ENCODE measurements at places on chromosomes 1 and 21.

- peak; percentile 57 for DNase-seq
These were observed 52.2 kb downstream of the TRAF5 start for GRCh38 chr1:211378844-211379243.

GRCh38 chr1:247848346-247848745 lies 6.7 kb upstream of the OR11L1 start:
- no peak for DNase-seq

DNA sequence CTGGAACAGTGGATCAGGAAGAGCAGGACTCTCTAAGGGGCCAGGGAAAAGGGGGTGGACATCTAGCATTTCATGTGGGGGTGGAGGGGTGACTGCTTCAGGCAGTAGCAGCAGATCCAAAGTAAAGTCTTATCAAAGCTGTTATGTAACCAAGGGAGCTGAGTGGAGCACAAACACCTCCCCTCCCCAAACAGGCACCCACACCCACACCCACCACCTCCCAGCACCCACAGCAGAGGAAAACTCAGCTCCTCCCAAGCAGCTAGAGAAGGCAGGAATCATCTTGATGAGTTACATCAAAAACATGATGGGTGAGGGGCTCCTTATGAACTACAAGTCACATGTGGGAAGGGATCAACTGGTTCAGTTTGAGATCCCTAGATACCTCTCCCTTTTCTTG lies 6.0 kb downstream of the DLGAP3 start:
- no peak for DNase-seq

DNA sequence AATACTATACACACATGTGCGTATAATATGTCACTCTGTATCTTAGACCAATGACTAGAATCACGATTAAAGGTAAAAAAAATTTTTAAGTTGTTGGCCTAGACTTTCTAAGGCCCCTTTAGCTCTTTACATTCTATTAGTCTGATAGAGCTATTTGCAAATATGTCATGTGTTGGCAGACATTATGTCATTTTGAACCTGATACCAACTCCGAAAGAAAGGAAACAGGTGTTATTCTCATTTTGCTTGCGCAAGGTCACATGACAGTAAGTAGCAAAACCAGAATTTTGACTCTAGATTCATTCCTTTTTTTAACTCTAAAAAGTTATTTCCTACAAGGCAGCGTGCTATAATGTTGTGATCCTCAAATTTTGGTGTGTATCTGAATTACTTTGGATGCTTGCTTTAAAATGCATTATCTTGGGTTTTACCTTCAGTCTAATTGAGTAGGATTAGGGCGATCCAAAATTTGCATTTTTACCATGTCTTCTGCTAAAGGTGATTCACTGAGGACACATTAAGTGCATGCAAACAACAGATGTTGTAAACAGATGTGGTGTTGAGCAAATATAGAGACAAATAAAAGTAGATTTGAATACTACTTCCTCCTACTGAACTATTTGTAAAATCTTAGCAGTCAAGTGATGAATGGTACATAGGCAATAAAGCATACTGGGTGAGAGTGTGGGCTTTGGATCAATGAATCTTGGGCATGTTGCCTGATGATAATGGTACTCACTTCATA lies 63.5 kb upstream of the KIAA1614 start:
- DNase-seq = no peak

- DNase-seq = peak; percentile 94
These were observed 444.8 kb downstream of the KIF26B start for GRCh38 chr1:245599371-245600174.

GRCh38 chr1:155078469-155079209 lies at the start of gene EFNA3:
Gene EFNA3 (plus strand): TSS chr1:155078837. CDS start chr1:155078942, 105 bp downstream.
- DNase-seq = peak; percentile 10

DNA sequence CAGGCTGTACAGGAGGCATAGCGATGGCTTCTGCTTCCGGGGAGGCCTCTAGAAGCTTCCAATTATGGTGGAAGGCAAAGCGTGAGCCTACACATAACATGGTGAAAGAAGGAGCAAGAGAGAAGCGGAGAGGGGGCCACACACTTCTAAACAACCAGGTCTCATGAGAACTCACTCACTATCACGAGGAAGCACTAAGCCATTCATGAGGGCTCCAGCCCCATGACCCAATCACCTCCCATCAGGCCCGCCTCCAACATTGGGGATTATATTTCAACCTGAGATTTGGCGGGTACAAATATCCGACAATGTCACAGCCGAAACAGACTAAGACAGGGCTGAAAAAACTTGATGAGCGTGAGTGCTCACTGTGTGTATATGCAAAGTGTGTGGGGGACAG lies 89.3 kb upstream of the CNIH3 start:
- no peak for DNase-seq

- peak; percentile 8 for DNase-seq
These were observed 865.4 kb downstream of the LTN1 start for GRCh38 chr21:28127175-28127785.

DNA sequence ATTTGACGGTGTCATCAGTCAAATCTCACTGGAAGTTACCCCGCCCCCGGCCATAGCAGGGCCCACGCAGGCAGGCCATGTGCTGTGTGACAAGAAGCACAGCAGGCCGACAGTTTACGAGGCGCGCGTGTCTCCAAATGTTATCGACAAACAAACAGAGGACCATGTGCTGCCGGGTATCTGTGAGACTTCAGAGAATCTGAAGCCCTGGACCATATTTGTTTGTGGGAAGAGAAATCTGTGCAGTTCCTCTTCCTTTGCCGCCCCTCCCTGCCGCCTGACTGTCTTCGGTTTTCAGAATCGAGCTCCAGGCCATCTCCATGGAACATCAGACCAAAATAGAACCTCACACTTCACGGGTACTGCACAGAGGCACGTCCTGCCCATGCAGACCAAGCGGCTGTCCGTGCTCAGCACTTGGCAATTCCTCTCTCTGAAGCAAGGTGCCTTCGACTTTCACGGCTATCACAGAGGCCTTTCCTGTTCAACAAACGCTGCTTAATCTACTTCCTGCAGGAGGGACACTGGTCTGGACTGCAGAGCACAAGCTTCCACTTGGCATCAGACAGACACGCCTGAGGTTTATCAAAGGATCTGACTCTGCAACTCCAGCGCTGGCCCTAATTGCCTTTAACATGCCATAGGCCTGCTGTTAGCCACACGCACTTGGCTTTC lies 135.7 kb upstream of the KRTAP19-8 start:
- no peak for DNase-seq

DNA sequence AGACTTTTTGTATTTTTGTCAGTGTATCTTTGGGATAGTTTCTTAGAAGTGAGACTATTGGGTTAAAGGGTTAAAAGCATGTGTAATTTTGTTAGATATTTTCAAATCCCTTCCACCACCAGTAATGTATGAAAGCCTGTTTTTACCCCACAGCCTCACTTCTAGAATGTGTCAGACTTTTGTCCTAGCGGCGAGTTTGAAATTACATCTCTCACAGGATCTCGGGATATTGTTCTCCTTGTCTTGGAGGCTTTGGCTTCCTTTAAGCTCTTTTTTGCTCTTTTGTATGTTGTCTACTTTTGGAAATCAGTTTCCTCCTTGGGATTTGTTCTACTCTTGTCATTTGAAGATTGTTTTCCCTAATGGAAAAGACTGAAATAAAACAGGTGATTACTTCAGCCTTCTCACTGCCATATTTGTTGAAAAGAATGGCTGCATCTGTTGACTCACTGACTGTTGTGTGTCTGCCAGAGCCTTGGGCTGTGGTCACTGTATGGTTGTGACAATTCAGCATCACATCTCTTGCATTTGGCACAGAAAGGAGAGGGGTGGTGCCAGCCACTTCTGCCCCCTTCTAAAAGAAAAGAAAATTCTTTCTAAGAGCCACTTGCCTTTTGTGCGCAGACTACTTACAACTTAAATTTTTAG lies 22.6 kb downstream of the ST3GAL3 start:
- DNase-seq = peak; percentile 45

GRCh38 chr1:7474786-7475502 lies 296.2 kb upstream of the VAMP3 start:
- DNase-seq = no peak

DNA sequence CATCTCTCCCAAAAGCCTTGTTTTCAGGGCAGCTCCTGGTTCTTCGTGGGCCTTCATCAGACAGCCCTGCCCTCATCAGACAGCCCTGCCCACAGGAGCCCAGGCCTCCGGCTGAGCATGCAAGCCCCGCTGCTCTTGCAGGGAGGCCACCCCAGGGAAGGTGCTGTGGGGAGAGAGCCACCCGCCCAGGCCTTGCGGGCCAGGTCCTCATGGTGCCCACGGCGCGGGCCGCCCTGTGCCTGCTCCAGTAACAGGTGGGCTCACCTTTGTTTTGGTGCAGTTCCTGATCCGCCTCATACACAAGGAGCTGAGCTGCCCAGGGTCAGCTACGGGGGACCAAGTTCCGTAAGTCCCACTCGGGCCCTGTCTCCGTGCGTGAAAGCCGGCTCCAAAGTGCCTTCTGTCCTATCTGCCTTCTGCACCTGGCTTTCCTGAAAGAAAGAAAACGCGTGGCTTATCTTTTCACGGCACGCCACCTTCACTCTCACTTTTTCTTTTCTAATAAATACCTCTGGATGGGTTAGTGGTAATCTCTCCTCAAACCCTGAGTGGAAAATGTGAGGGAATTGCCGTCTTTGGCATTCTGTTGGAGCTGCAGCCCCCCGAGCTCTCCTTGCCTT lies 65.9 kb downstream of the SLC37A1 start:
- DNase-seq = no peak

- no peak for DNase-seq
These were observed 120.4 kb downstream of the CACHD1 start for GRCh38 chr1:64590316-64590715.

DNA sequence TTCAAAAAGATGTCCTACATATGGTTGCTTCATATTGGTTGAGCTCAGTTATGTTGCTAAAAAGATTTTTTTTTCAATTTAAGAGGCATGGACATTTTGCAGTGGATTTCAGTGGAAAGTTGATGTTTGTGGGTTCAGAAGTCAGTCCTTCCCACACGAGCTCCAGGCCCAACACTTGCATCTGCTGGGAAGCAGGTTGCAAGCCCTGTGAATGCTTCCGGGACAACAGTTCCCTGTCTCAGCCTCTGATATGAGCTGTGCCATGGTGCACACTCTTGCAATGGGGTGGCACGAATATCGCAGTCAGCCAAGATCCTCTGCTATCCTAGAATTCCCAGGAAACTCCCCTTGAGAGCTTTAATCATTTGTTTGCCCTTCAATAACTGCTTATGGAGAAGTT lies 30.3 kb upstream of the ABCG1 start:
- no peak for DNase-seq

DNA sequence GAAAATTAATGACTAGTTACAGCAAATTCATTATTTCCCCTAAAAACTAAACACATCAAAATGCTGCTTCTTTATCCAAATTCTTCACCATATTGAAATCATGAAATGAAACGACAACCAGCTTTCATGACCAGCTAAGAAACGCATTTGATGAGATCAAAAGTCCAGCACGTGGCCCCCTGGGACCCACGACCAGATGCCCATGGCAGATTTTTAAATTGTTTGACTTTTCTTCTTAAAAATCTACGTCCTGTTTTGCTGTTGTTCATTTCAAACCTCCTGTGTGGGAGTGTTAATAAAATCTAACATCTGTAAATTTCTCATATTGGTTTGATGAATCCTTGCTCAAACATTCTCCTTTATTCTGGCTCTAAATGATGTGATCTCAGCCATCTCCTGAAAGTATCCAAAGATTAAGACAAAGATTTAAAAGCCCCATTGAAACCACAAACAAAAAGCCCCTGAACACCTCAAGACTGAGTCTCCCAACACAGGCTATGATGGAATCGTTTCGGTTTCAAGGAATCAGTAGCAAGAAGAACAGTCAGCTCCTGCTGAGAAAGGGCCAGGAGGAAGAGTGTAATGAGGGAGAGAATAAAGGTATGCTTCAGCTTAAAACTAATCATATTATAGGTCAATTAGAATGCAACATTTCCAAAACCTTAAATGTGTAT lies 523.6 kb downstream of the SMYD3 start:
- DNase-seq = no peak

DNA sequence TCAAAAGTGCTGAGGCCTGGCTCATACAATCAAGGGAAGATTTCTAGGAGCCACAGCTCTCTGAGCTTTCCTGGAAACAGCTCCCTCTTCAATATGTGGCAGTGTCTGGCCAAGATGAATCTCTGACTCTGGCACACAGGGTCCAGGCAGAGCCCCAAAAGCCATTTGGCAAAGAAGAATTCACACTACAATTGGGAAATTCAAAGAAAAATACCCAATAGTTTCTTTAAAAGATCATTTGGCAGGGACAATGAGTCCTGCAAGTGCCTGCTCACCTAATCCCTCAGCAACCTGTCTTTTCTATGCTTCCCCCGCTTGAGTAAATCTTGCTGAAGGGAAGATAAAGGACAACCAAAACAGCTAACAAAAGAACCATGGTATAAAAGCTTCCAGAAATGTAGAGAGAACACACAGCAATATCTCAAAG lies 124.6 kb downstream of the TGFBR3 start:
- no peak for DNase-seq

DNA sequence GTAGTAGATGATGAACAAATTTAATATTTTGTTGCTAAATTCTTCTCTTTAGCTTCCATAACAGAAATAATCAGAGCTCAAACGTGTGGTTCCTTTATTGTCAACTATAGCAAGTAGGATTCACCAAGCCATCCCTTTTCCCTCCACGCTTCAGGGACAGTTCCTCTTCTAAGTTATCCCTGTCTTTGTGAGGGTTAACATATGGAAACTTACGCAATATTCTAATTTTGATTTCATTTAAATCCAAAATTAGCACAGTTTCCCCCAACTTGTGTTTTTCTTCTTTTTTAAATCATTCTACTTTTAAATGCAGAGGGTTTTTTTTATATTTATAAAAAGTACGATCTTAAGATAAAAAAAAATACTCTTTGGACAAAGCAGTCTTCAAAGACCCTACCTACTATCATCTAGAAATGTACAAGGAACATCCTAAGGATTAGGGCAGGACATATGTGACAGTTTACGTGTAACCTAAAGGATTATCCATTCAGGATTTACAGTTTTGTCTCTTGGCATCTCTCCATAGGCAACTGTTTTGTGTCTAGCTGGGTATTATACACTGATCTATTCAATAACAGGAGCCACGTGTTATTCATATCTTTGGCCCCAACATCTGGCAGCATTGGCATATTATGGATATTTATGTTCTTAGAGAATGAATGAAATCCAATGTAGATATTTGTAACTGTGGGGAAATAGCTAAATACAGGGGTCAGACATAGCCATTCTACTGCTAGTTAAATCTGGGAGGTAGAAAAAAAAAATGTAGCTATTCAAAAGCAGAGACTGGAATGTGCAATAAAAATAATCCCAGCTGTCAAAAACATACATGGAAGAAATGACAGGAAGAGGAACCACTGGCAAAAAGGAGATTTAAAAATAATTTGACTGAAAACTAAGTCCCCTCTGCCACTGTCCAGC lies 272.9 kb downstream of the NEGR1 start:
- no peak for DNase-seq

GRCh38 chr1:24927988-24928688 lies 1.9 kb downstream of the RUNX3 start:
- no peak for DNase-seq

GRCh38 chr1:181482521-181483284 lies 614 bp upstream of the CACNA1E start:
- no peak for DNase-seq

GRCh38 chr1:208312706-208313105 lies 68.5 kb upstream of the PLXNA2 start:
- DNase-seq = no peak

Measured in astrocyte (in vitro differentiated cells and primary cell).